ENCODE measurements at places on chromosomes 7 and 10.

DNA sequence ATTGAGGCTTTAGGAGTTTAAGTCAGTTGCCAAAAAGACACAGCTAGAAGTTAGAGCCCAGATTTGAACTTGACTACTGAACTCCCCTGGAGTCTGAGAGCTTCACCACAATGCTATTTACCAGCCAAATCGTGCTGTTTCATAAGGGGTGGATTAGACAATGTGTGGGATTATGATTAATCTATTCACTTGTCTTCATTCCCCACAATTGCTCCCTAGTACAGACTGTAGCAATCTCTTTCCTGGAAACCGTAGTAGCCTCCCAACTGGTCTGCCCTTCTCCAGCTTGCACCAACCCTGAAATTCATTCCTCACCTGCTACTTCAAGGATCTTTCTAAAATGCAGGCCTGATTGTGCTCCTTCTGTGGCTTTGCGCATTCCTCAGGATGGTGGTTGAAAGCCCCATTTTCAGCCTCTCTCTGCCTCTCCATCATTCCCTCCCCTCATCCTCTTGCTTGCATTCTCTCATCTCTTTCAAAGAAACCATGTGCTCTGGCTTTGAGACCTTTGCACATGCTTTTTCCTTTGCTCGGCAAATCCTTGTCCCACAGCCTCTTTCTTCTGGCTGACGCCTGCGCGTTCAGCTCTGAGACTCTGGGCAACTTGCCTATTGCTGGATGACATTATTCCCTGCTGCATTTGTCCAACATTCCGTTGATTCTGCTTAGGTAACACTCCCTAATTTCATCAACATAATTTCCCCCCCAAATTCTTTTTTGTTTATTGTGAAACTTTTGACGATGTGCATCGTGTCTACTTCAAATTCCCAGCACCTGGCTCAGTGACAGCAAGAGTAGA, 145.1 kb downstream of the ADRA2A start:
- no peak for DNase-seq

DNA sequence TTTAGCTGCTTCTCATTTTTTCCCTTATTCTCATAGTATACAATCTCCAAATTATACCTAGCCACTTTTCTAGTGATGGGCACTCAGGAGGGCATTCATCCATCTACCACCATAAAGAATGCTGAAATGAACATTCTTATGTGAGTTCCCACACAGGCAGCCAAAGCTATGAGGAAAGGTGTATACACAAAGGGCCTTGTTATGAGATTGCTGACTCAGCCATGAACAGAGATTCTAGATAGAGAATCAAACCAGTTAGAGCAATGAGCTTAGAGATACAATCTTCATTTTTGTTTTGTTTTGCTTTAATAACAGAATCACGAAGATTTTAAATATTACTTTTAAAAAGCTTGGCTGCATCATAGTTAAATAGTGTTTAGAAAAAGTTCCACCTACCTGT, 54.8 kb upstream of the TNKS2 start:
- DNase-seq: no peak

GRCh38 chr7:122803323-122803722, 82.9 kb downstream of the CADPS2 start:
- no peak for DNase-seq

DNA sequence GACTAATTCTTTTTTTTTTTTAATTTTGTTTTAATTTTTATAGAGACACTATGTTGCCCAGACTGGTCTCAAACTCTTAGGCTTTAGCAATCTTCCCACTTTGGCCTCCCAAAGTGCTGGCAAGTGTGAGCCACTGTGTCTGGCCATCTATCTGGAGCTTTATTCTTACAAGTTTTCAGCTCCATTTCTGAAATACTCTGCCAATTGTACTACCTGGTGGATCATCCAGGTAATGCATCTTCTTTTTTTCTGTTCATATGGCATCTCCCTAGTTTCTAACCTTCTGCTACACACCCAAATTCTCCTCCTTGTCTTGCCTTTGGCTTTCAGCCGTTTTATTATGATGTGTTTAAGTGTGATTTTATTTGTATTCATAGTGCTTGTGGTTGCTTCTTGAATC, 40.2 kb downstream of the ZNF365 start:
- DNase-seq: no peak

DNA sequence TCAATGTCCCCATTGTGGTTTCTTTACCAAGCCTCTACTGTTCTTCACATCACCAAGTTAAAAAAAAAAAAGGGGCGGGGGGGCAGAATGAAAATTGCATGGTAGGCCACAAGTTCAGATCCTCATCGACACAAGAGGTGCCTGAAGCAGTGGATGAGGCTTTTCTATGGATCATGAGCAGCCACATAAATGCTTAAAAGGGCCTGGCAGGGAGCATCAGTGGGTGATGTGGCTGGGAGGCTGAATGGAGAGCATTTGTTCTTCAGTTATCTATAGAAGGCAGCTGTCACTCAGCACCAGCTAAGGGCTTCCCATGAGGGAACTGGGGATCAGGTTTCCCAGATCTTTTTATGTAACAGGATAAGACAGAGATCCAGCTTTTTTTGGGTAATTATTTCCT, 117.9 kb downstream of the CFTR start:
- no peak for DNase-seq

- DNase-seq: no peak
Observed at GRCh38 chr10:5441106-5441505, 28.7 kb downstream of the NET1 start.

GRCh38 chr10:60901561-60902235, 42.3 kb downstream of the RHOBTB1 start:
- no peak for DNase-seq

- DNase-seq: no peak
Observed at GRCh38 chr7:32879460-32879859, 12.1 kb downstream of the KBTBD2 start.

DNA sequence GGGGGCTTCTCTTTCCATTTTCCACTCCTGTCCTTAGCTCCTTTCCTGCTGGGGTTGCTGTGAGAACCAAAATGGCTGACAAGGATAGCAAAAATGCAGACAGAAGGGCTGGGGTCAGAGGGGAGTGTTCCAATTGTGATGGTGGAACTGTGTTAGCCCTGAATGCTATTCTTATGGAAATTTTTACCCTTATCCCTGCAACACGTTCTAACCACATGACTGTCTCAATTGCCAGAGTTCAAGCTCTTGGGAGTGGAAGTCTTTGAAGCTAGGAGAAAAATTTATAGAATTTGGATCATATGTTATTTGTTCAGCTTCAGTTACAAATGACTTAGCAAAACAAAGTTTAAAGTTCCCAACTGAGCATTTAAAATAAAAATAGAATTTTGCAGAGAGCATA, 134.1 kb downstream of the ADCYAP1R1 start:
- no peak for DNase-seq

DNA sequence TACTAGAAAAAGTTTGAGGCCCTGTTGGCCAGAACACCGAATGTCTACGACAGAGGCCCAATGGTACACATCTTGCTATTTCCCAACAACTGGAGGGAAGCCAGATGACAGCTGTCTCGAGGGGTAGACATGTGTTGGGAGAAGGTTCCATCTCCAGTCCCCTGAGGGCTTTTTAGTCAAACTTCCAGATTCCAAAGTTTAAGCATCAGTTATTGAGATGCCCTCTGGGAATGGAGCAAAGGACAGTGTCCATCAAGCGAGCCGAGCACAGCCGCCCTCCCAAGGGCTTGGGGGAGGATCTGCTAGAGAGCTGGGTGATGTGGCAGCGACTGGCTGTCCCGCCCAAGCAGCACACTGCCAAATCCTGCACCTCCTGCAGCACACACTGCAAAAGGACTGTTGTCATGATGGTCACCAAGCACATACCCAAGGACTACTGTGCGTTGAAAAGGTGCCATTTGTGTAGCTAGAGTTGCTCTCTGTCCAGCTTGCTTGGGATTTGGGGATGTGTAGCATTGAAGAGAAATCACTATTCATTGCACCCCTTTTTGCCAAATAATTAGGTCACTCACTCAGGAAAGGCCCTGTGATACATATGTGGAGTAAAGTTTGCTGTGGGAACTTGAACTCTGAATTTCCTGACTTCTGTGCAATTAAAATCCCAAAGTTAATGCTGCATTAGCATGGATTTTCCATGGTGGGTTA, 164.6 kb downstream of the TRIL start:
- DNase-seq: no peak

DNA sequence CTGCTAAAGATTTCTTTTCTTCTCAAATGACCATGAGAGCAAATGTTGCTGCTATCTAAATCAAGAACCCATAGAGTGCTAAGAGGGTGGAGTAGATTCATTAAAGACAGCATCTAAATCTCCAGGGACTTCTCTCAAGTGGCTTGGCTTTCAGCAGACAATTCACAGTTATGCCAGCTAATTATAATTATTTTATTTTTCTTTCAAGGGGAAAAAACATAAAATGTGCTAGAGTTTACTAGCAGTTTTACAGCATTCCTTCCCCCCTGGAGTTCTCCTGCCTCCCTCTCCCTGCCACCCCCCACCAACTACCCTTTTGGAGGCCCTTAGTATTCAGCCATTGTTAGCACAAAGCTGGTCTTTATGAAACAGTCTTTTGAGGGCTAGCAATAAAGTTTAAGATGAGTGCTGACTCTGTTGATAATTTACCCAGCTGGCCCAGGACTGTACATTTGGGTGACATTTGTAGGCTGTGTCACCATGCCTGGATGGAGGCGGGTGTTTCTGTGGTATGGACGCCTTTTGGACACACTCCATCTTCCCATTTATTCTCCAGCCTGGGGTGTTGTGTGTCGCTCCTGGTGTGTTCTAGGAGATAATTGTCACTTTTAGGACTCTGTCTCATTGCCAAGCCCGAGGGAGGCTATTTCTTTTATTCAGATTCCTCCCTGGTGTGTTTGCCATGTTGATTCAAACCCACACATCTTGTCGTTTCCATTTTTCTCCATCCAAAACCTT, 160.2 kb downstream of the CREB5 start:
- no peak for DNase-seq

- no peak for DNase-seq
Observed at GRCh38 chr7:76296743-76297740, 5.4 kb upstream of the HSPB1 start.

DNA sequence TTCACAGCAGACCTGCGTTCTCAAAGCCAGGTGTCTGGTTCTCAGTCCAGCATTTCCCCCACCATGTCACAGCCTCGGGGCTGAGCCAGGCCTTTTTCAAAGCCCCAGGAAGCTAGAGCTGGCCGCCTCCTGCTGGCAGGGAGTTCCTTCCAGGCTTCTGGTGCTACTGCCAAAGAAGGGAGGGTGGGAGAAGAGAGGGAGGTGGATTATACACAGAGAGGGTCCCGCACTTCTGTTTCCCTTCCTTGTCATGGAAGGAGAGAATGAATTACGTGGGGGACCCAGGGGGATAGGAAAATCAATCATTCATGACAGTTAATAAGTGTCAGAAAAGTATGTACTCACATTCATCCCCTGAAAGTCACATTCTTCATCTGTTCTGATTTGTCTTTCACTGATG, 600 bp upstream of the LGI1 start:
- no peak for DNase-seq

DNA sequence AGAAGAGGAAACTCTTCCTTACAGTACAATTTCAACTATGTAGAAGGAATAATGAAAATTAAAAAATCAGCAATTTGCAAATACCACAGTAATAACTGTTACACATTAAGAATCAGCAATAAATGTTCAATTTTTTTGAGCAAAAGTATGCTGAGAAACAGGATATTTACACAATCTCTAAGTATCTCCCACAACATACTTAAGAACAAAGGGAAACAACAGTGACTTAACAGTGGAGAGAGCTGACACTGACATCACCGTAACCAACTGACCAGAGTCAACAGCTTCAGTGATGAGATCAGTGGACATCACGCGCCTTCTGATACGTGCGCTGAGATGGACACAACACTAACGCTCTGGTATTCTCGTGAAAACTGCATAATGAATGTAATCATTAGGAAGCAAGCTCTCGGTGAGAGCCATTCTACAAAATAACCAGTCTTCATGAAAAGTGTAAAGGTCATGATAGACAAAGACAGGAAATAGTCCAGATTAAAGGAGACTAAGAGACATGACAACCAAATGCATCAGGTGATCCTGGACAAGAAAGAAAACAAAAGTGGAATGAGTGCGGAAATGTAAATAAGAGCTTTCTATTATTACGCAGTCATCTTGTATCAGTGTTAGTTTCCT, 82.6 kb downstream of the PIP4K2A start:
- DNase-seq: no peak

GRCh38 chr10:4902571-4903011, 60.6 kb upstream of the AKR1C1 start:
- DNase-seq: no peak

DNA sequence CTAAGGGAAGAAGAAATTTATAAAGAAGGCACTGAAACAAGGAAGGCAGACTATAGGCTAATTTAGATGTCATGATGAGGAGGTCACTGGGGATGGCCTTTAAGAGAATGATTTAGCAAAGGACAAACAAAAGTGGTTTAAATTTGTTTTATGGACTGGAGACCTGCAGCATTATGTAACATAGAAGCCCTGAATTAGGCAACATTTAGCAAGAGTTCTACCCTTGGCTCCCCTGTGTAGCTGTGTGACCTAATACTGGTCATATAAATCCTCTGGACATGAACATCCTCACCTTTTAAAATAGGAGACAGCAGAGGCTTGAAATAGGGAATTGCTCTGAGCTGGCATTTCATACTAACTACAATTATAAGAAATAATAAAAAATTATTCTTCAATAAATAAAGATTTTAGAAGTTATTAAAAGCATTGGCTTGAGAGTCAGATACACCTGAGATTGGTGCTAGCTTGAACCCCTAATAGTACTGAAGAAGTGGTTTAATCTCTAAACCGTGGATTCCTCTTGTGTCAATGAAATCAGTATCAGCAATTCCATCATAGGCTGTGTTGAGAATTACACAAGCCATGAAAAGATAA, 48.9 kb downstream of the RNLS start:
- DNase-seq: no peak

DNA sequence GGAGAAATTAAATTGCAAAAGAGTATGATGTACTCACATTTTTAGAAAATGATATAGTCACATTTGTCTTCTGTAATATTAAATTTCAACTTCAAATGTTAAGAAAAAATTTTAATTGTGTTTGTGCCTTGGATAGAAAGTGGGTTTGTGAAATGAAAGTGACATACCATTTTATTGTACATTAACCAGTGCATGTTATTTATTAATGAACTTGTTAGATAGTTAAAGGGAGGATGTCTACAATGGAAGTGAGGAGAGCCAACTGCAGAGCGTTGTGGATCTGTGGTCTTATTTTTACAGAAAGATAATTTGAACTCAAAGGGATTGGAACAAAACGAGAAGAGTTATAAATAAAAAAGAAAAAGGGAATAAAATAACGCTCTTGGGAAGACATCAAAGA, 291.7 kb downstream of the ARL4A start:
- DNase-seq: no peak
